ENCODE measurements at places on chromosomes 6 and 20. TPM values are rescaled to one million over a fixed set of nuclear protein-coding genes. Genes with fewer than 3 reads are reported as not detected.

Gene GNRH2
- total RNA-seq, result 1.1 TPM

Gene ZSCAN9
- 4.3 TPM for total RNA-seq

Gene SLC26A8
- total RNA-seq, result not detected

Gene TMEM200A
- not detected for total RNA-seq

Gene PCED1A
- 26.3 TPM for total RNA-seq

Gene MATN4
- total RNA-seq, result 1.1 TPM

- no peak overlapping the region for H3K4me3 ChIP-seq
- no peak overlapping the region for H3K27ac ChIP-seq
- H3K36me3 ChIP-seq, result no peaks in the 10 kb centered on the region
- H3K27me3 ChIP-seq, result no peaks in the 10 kb centered on the region
Measured at GRCh38 chr6:36326356-36326995, 10.2 kb downstream of the BNIP5 start.

- DNase-seq, result no peak
- H3K4me1 ChIP-seq, result peaks cover 17% of the 10 kb centered on the region
- H3K4me3 ChIP-seq, result no peak overlapping the region
- H3K27ac ChIP-seq, result no peak overlapping the region
- H3K27me3 ChIP-seq, result peaks cover 88% of the 10 kb centered on the region
Measured at GRCh38 chr6:30171677-30172471, 8.5 kb downstream of the TRIM15 start.

DNA sequence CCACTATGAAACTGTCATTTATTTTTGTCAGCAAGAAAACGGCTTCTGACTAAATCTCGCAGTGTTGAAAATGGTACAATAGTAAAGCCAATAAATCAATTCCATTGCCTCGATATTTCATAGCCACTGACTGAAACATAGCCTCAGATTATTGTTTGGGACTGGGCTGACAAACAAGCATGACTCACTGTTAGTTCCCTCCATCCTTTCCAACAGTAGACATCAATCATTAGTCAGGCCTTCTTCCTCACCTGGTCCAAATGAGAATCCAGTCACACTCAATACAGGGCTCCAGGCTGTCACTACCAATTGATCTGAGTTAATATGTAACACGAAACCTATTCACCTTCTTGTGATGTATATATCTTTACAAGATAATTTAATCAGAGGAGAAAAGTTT is 66.1 kb downstream of the ADGRB3 start:
- H3K4me1 ChIP-seq, result no peaks in the 10 kb centered on the region
- DNase-seq, result no peak
- H3K36me3 ChIP-seq, result no peaks in the 10 kb centered on the region
- H3K4me3 ChIP-seq, result no peak overlapping the region

DNA sequence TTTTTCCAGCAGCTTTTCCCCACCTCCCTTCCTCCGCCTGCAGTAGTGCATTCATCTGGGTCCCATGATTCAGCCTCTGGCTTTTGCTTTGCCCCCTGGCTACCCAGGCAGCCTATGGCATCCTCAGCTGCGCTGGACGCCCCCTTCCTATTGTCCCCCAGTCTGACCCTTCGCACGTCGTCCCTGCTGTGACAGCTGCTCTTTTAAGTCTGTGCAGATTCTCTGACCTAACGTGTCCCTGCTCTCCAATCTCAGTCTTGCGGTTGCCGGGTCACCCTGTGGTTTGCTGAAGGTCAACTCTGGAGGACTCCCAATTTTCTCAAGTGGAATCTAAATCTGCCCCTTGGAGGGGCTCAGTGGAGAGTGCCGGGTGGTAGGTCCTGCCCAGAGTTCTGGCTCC is 294.3 kb downstream of the CDC5L start:
- no peak overlapping the region for H3K27ac ChIP-seq
- no peaks in the 10 kb centered on the region for H3K36me3 ChIP-seq
- H3K4me1 ChIP-seq, result no peaks in the 10 kb centered on the region
- DNase-seq, result no peak
- no peak overlapping the region for H3K4me3 ChIP-seq

DNA sequence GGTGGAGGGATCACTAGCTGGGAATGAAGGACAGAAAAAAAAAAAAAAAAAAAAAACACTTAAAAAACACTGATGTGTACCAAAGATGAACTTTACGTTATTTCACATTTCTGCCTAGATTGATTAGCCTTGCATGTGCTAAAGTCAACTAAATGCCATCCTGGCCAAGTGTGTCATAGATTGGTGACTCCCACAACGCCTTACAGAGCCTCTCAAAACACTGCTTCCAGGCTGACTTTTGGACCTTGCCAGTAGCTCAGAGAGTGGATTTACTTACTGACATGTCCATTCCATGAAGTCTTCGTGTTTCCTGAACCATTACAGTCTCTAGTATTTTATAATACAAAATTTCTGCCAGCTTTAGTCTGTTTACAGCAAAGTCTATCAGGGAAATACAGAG is 40.5 kb downstream of the RBL1 start:
- DNase-seq, result no peak
- H3K36me3 ChIP-seq, result peaks cover 51% of the 10 kb centered on the region
- no peak overlapping the region for H3K4me3 ChIP-seq
- H3K4me1 ChIP-seq, result no peaks in the 10 kb centered on the region
- H3K27ac ChIP-seq, result no peak overlapping the region
- no peaks in the 10 kb centered on the region for H3K27me3 ChIP-seq

DNA sequence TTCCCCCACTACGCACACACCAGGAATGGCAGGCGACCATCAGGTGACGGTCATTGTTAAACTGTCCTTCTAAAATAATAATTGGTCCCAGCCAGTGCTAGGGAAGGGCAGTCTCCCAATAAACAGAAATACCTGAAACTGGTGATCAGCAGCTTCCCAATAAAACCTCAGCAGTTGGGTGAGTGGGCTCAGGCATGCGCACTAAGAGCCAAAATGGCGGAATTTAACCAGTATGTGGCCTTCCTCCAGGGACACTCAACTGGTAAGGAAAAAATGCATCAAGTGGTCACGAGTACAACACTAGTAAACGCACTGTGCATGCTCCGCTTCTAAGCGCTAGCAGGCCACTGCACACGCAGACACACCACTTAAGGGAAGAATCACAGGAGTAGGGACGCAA is 34.8 kb downstream of the F13A1 start:
- no peaks in the 10 kb centered on the region for H3K27me3 ChIP-seq
- H3K4me1 ChIP-seq, result no peaks in the 10 kb centered on the region
- no peak for DNase-seq
- H3K36me3 ChIP-seq, result no peaks in the 10 kb centered on the region
- no peak overlapping the region for H3K4me3 ChIP-seq

- peaks cover 31% of the 10 kb centered on the region for H3K4me1 ChIP-seq
- no peaks in the 10 kb centered on the region for H3K27me3 ChIP-seq
- H3K36me3 ChIP-seq, result peaks cover 8% of the 10 kb centered on the region
- no peak for DNase-seq
Measured at GRCh38 chr6:149164199-149164750, 153.2 kb upstream of the TAB2 start.

DNA sequence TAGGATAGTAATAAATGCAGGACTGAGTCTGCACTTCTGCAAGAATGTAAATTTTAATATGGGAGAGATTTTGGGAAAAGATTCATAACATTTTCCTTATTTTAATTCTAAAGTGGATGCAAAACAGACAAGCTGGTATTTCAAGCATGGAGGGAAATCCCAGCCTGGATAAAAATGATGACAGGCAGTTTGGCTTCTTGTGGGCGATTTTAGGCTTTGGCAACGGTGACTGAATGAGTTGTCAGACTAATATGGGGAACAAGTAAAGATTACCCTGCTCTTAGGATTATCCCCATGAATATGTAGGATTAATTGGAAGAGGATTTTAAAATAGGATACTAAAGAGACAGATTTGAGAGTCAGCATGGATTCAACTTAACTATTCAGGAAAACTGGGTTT is 21.0 kb downstream of the OGFRL1 start:
- H3K36me3 ChIP-seq, result no peaks in the 10 kb centered on the region
- H3K27ac ChIP-seq, result no peak overlapping the region

DNA sequence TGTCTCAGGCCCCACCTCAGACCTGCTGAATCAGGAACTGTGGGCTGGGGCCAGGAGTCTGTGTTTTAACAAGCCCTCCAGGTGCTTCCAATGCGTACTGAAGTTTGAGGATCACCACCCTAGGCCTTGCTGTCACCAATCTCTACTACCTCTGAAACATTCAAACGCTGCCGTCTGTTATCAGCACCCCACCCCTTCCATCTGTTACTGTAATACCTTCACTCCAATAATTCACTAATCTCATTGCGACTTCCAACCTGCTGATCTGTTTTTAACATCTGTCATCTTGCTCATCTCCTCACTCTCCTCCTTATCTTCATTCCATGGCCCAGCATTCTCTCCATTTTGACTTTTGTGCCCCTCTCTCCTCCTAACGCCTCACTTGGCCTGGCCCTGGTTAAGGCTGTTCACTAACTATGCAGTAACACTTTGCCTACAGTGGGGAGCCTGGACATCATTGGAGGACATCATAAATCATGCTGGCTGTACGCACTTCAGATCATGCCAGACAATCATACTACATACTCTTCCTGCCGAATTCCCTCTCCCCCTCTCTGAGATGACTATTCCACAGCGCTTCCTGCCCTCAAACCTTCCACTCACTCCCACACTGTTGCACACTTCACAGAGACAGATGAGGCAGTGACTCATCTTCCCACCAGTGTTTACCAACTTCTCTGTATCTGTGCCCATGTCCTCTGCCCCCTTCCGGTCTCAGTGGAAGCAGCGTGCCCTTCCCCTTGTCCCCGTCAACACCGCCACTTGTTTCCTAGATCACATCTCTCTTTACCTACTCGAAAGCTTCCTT is 3.0 kb upstream of the GUCA1B start:
- no peak overlapping the region for H3K27ac ChIP-seq
- no peak overlapping the region for H3K4me3 ChIP-seq
- peaks cover 16% of the 10 kb centered on the region for H3K36me3 ChIP-seq
- no peaks in the 10 kb centered on the region for H3K27me3 ChIP-seq
- no peak for DNase-seq

Data from activated naive CD8-positive, alpha-beta T cell treated with anti-CD3 and anti-CD28 coated beads for 36 hours (primary cell).